Kasumi-1 (cell line): ENCODE measurements at places on chromosomes 4 and X.

DNA sequence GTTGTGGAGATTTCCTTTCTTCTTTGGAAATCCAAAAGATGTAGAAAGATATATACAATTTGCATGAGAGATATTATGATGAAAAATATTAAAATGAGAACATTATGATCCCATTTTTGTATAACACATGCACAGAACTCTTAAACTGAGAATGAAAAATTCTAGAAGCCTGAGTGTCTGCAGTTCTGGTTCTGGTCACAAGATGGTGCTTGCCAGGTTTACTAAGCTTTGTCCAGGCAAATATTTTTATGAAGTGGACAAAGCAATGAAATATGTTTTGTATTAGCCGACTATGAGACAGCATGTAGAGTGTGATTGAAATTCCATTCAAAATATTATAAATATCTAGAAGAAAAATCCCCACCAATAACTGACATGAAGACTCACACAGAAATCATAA is 2.2 kb downstream of the PWWP3B start:
- peak; percentile 9 for DNase-seq

- DNase-seq = peak; percentile 61
Observed at GRCh38 chr4:102344520-102344953, 745 bp downstream of the SLC39A8 start.

- peak; percentile 60 for DNase-seq
Observed at GRCh38 chrX:47523297-47523696, 37.7 kb upstream of the ARAF start.

DNA sequence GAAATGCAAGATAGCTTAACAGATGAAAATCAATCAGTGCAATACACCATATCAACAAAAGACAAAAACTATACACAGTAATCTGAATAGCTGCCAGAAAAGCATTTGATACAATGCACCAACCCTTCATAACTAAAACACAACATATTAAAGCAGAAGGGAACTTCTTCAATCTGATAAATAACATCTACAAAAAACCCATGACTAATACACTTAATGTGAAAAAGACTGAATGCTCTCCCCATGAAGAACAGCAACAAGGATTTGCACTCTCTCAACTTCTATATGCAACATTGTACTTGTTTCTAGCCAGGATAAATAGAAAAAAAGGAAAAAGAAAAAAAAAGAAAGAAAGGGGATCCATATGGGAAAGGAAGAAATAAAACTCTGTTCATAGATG is 139.7 kb downstream of the RBM47 start:
- no peak for DNase-seq

GRCh38 chrX:38732866-38733265 is 68.4 kb upstream of the MID1IP1 start:
- no peak for DNase-seq

DNA sequence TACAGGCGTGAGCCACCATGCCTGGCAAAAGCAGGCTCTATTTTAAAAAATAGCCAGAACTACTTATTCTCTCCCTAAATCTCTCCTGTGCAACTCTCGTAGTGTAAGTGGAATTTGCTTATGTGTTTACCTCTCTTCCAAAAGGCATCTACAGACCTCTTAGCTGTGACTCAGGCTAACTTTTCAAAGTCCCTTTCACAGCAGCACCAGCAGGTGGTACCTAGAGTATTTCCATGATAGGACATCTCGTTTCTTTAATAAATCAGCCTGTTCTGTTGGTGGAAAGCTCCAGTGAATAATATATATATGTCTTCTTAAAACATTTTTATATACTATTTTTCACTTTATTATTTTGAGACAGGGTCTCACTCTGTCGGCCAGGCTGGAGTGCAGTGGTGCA is 89.0 kb downstream of the NSUN7 start:
- DNase-seq = peak; percentile 3

DNA sequence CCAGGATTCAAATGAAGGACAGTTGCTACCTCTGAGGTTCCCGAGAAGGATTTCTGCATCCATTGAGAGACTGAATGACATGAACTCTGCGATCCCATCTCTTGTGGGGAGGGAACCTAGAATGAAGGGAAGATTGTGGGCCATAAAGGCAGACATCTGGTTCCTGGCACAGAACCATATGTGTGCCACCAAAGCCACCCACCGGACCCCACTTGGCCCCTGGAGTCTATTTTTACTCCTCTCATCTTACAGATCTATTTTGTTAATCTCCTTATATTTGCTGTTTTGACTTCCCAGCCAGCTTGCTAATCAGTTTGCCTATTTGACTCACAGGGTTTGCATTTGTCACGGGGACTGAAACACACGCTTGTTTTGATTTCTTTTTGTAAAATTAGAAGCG is 7.3 kb downstream of the SOD3 start:
- no peak for DNase-seq

DNA sequence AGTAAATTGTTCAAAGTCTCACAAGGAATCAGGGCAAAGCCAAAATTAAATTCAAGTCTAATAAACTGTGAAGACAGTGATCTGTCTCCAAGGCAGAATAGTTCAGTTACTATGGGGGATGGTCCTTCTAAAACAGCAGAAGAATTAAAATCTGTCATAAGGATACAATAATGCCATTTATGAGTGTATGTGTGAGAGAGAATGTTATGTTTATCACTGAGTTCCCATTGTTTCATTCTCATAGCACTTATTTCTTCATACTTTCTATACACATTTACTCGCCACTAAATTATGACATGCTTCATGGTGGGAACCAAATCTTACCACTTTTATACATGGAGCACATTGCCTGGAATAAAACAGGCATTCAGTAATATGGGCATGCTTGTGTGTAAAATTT is 102.5 kb downstream of the AMMECR1 start:
- no peak for DNase-seq

GRCh38 chr4:144402999-144403398 is 243.0 kb upstream of the HHIP start:
- DNase-seq = no peak

- DNase-seq = peak; percentile 15
Observed at GRCh38 chr4:10461091-10461849, 4.0 kb upstream of the ZNF518B start.
